Large intestine (tissue), 12 donors: ENCODE measurements at places on chromosomes 5 and 9. TPM values are rescaled to one million over a fixed set of nuclear protein-coding genes. Genes with fewer than 3 reads are reported as not detected.

Gene IL13
- polyA plus RNA-seq, result 0.07 TPM

DNA sequence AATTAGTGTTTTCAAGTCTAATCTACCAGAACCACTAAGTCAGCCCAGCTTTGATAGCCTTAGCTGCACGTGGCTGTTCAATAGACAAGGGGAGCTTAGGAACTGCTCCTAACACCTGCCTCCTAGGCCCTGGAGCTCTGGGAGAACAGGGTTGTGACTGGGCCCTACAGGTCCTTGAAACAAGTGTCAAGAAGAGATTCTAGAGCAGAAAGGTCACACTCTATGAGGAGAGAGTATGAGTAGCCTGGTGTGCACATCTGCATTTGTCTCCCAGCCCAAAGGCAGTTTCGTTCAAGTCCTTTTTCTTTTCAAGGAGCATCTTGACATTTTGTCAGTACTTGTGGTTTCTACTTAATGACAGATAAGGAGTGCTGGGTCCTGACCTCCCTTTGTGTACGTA is 206.1 kb downstream of the PRELID2 start:
- no peak for DNase-seq

- no peak for DNase-seq
These were observed 7.6 kb downstream of the ARPC5L start for GRCh38 chr9:124869466-124869985.

DNA sequence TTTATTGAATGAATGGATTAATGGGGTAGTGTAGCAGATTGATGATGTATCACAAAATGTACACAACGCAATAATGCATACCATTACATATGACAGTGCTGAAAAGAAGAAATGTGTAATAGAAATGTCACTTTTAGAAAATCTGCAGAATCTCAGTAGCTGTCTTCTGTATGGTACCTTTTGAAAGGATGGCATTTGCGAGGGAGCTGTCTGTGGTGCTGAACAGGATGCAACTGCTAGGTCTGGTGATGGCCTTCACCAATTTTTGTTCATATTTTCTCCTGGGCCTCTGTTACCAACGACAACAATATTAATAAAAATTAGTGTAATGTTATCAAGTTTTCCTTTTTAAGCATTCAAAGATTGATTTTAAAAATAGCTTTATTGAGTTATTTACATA is 36.2 kb upstream of the OTULIN start:
- DNase-seq, result peak; percentile 16

- no peak for DNase-seq
These were observed 23.8 kb downstream of the IFNA5 start for GRCh38 chr9:21281275-21281674.

DNA sequence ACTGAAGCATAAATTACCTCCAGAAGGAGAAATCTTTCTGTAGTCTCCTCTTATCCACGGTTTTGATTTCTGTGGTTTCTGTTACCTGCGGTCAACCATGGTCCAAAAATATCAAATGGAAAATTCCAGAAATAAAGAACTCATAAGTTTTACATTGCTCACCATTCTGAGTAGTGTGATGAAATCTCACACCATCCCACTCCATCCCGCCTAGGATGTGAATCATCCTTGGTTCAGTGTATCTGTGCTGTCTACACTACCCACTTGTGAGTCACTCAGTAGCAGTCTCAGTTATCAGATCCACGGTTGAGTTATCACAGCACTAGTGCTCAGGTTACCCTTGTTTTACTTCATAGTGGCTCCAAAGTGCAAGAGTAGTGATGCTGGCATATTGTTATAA is 371.2 kb downstream of the NFIB start:
- no peak for DNase-seq

- DNase-seq, result no peak
These were observed 44.9 kb downstream of the SLC25A51 start for GRCh38 chr9:37859043-37859442.

GRCh38 chr5:43225649-43226245 is 33.7 kb downstream of the NIM1K start:
- DNase-seq, result no peak

Gene LURAP1L
- polyA plus RNA-seq, result 14.3 TPM
